Stimulated activated naive B cell treated with anti-CD40 and anti-IgM and Interleukin-4, amounts not matched to agents 10 μg/mL and 1 μg/mL and 100 μg/mL, for 72 hours (primary cell): ENCODE measurements at places on chromosomes 6 and 20.

DNA sequence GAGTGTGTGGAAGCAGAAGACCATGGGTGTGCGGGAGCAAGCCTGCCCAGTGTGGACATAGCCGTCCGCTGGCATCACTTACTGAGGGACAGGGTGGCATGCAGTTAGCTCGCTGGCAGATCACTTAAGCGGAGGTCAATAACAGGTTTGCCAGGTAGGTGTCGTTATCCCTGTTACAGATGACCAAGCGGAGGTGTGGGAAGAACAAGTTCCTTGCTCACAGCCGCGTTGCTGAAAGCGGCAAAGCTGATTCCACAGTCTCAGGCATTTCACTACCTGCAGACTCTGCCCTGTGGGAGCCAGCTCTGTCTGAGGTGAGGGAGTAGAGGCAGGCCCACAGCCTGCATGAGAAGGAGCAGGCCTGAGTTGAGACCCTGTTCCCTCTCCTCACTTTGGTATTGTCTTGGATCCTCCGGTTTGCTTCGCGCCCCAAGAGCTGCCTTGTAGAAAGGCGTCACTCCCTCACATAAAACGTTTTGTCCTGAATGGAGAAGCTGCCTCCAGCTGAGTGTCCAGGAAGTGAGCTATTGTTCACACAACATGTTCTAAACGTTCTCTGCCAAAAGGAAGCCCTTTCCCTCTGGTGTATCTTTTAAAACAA is 96.9 kb downstream of the TCP11 start:
- DNase-seq, result no peak

- DNase-seq, result peak; percentile 3
Measured at GRCh38 chr6:68572525-68572924, 62.6 kb upstream of the ADGRB3 start.

DNA sequence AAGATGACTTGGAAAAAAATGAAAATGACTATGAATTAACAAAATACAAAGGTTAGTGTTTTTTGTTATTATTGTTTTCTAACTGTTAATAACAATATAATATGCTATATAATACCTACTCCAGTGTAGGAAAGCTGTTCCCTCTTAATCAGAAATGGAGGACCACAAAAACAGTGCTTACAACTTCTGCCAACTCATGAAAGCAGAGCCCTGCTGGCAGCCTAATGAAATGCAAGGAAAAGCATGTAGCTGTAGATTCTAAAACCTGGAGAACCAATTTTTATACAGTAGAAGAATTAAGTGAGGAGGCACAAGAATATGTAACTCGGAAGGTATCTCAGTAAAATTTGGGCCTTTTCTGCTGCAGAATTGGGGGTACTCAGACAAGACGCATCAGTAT is 29.4 kb downstream of the PHIP start:
- DNase-seq, result no peak

- no peak for DNase-seq
Measured at GRCh38 chr20:22394583-22394982, 189.8 kb downstream of the FOXA2 start.

- DNase-seq, result no peak
Measured at GRCh38 chr20:39829256-39829655, 859.8 kb downstream of the MAFB start.

DNA sequence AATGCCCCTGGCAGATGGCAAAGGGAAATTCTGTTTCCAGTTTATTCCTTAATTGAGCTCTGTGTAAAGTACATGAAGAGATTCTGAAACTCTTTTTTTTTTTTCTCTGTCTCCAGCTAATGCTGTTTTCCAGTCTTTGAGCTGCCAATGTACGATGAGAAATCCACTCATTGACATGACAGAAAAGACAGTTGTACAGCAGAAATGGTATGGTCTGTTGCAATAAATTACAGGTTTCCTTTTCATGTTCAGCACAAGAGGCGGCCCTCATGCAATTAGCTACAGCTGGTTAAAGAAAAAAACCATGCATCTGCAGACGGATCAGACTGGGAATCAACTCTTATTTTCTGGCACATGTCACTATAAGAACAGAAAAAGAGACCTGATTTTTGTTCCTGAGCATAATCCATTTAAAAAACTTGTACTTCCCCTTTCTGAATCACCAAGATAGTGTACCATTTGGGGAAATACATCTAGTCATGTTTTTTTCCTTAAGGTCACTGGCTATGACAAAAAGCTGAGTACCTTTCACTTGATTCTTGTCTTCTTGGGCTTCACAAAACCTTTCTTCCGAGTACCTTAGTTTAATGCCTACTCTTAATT is 289.8 kb upstream of the PREP start:
- no peak for DNase-seq

GRCh38 chr6:90295854-90296340 is 746 bp downstream of the BACH2 start:
- peak; percentile 69 for DNase-seq

DNA sequence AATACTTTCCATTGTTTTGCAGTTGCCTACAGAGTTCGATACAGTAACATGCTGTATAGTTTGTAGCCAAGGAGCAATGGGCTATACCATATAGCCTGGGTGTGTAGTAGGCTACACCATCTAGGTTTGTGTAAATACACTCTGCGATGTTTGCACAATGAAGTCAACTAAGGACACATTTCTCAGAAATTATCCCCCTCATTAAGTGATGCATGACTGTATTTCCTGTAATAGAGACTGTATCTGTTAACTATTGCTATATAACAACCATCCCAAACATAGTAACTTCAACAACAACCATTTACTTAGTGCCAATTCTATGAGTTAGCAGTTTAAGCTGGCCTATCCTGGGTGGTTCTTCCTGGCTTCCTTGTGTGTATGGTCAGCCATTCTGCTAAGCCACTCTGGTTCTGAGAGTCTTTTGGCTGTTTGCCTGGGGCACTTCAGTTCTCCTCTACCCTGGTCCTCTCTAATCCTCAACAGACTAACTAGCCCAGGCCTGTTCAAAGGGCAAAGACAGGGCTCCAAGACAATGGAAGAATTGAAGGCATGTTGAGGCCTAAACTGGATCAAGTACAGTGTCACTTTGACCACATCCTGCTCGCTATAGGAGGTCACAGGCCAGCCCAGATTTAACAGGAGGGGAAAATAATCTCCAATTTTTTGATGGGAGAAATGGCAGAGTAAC is 124.0 kb downstream of the PLCB1 start:
- no peak for DNase-seq

- DNase-seq, result no peak
Measured at GRCh38 chr20:63979229-63979556, 249 bp downstream of the SAMD10 start.

DNA sequence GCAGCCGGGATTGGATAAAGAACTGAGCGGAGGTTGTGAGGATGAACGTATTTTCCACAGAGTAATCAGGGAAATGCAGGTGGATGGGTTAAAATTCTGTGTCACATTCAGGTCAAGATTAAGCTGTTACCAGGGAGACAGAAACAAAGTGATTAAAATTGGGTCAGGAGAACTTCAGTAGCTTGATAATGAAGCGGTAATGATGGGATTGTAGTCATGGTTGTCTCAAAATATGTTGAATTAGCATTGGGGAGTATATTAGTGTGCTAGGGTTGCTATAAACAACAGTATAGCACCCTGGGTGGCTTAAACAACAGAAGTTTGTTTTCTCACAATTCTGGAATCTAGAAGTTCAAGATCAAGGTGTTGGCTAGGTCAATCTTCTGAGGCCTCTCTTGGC is 155.5 kb downstream of the GJA1 start:
- DNase-seq, result no peak

DNA sequence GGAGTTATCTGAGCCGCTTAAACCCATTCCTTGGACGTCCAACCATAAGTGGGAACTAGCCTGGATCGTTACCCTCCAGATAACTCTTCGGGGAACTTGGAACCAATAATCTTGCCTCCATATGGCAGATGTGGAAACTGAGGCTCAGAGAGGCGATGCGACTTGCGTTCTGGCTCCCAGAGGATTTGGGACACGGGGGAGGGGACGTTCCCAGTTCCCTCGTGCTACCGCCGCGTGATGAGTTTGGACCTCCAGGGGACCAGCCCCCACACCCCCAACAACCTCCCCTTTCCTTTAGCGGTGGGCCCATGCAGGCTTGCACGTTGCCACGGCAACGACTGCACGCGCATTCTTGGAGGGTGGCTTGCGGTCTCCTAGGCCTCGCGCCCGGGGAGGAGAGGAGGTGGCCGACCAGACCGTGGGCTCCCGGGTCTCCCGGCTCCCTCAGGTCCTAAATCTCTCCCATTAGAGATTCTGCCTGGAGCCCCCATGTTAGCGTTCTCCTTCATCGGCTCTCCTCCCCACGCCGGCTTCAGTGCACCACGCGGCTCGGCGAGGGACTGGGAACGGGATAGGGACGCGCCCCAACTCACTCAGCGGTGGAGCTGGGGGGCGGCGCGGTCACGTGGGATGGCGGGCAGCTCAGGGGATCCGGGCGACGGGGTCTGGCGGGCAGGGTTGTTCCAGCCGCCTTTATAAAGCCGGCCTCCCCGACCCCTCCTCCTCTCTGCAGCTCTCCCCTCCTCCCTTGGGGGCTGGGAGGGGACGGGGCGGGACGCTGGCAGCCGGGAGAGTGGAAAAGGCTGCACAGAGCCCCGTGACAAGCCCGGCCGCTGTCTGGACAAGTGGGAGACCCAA is at the start of gene PLTP:
Gene PLTP (minus strand): TSS at position 670 of the 858 bp plus-strand sequence. CDS start 703 bp downstream, outside the sequence.
- peak; percentile 34 for DNase-seq

- DNase-seq, result no peak
Measured at GRCh38 chr6:92428448-92428847, 990.9 kb downstream of the EPHA7 start.

DNA sequence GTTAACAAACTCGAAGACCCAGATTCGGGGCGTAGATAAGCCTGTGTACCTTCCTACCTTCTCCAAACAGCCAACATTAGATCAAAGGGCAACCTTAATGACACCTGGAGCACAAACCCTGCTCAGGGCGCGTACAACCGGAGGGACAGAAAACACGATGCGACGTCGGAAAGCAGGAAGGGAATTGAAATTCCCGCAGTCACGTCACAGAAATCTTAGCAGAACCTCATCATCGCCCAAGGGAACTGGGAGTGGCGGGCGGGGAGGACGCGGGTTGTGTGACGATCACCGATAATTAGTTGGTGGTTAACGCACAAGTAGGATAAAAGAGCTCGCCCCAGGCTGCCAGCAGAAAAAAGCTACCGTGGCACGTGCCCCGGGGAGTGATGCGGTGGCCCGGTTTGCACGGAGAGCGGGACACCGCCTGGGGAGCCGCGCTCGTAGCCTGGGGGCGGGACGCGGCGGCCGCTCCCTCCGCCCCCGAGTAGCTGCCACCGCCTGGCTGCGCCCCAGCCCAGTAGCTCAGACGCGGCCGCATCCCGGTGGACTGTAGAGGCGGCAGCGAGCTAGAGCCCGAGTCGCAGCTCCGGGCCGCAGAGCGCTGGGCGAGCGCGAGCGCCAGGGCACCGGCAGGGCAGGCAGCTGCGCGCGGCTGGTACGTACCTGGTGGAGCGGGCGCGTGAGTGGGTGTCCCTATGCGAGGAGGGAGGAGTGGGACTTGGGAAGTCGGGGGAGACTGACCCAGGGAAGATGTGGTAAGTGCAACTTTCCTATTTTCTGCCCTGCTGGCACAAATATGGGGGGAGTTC is at the start of gene PKIB:
Gene PKIB (plus strand): TSS at position 525 of the 809 bp plus-strand sequence. CDS start 107,390 bp downstream, outside the sequence.
- peak; percentile 31 for DNase-seq

DNA sequence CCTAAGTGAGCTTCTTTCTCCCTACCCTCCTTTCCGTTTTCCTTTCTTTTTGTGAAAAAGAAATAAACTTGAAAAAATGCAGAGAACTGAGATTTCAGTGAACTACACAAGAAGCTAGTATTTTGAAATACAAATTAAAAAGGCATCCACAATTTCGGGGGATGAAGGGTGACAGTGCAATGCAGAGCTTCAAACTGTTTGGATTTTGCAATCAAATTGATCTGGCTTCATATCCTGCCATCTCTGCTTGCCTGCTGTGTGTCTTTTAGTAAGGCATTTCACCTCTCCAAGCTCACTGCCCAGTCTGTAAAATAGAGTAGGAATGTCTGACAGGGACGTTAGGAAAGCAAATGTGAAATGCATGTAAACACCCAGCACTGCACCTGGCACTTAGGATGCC is 258.0 kb downstream of the HACE1 start:
- DNase-seq, result no peak

- DNase-seq, result no peak
Measured at GRCh38 chr20:20318365-20319161, 49.3 kb upstream of the INSM1 start.

DNA sequence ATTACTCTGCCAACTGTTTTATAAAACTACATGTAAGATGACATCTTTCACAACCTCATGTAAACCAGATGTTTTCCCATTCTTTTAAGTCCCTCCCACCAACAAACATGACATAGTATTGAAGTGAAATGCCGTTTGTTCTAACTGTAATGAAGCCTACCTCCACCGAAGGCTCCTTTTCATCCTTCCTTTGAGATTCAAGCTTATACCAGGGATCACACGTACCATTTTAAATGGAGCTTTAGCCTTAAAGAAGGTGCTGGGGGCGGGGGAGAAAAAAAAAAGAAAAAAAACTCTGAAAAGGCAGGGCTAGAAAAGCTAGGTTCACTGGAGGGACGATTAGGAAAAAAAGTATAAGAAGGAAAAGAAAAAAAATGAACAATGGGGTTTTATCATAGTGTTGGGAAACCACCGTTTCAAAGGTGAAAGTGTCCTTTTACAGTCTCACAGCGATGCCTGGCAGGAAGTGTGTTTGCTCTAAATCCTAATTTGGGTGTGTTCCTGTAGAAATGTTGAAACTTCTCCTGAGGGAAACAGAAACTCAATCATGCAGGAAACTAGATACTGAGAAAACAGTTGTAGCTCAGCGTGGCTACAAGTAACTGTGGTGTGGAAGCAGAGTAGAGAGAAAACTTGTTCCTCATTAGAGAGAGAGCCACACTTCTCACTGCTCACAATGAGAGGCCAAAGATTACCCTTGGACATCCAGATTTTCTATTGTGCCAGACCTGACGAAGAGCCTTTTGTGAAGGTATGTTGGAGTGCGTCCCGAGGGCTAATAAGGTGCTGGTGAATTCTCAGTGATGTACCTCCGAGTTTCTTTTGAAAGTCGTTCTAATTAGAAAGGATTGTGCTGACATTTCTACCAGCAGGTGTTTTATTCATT is 37.6 kb upstream of the HINT3 start:
- peak; percentile 48 for DNase-seq

GRCh38 chr20:10642856-10643559 is 30.8 kb downstream of the JAG1 start:
- DNase-seq, result no peak

DNA sequence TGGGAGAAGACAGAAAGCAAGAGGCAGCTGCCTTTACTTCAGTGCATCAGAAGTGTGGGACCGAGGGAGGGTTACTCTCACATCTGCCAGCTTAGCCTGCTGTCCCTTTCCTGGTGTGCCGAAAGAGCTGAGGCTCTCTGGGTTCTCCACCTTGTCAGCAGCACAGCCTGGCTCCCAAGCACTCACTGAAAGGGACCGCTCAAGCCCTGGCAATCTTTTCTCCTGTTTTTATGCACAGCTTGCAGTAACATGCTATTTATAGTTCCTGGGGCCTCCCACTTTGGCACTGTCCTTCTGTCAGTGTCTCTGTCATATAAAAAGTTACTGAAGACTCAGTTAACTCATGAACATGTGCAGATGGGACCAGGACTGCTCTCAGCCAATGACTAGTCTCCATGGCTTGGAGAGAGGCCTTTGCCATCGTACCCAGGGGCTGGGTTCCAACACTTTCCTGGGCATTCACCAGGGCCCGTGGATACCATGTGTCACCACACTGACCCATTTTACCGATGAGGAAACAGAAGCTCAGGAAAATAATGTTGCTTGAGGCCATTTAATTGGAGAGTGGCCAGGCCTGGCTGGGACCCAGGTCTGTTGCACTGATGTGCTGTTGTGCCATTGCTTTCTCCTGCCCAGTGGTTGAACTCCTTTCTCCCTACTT is 46.2 kb downstream of the PANK2 start:
- DNase-seq, result no peak
